CD4-positive, alpha-beta T cell treated with Interferon gamma for 1 hour (primary cell): ENCODE measurements at places on chromosomes 13 and 19.

GRCh38 chr13:50941146-50941545 is 31.6 kb downstream of the RNASEH2B start:
- DNase-seq, result no peak

DNA sequence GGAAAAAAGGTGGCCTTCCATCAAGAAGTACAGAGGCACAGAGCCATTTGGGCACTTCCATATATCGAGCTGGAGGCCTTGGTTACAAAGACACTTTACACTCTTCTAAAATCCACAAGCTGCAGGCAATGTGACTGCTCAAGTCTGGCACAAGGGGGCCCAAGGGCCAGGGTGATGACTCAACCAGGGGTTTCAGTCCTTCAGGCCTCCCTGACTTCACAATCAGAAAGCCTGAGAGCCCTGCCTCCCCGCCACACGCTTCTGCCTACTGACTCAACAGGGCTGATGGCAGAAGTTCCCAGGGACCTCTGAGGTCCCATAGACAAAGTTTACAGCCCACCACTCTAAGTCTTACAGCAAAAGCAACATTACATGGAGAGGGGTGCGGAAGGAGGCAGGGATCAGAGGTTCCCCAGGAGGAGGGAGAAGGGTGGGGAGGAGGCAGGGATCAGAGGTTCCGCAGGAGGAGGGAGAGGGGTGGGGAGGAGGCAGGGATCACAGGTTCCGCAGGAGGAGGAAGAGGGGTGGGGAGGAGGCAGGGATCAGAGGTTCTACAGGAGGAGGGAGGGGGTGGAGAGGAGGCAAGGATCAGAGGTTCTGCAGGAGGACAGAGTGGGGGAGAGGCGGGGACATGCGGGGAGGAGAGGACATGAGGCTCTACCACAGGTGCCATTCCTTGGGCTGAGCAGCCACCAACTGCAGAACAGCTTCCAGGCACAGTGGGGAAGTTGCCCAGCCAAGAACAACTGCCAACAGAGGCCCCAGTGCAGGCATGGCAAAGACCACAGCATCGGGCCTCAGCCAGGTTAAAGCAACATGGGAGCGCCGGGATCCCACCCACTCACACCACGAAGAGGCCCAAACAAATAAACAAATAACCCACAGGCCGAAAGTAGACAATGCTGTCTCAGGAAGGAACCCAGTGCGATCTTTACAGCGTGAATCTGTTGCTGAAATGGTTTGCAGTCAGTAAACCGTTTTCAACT is 52.0 kb downstream of the SLC7A1 start:
- no peak for DNase-seq

DNA sequence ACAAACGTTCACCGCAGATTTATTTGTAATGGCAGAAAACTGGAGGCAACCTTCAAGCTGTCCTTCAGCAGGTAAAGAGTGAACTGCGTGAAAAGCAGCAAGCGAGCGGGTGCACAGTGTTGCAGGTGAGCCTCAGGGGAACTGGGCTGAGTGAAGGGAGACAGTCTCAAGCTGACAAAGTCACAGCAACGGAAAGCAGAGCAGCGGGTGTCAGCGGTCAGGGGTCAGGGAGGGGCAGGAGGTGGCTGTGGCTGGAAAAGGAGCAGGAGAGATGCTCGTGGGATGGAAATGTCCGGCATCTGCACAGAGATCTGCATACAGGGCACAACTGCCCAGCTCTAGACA is 8.5 kb upstream of the RASA3 start:
- DNase-seq, result peak; percentile 48

- no peak for DNase-seq
These were observed 64.3 kb downstream of the SPRY2 start for GRCh38 chr13:80276371-80277289.

- DNase-seq, result no peak
These were observed 46.4 kb downstream of the LIG4 start for GRCh38 chr13:108168929-108169328.

- DNase-seq, result no peak
These were observed 2.2 kb downstream of the ANKRD10 start for GRCh38 chr13:110912651-110913051.

GRCh38 chr13:51370116-51370515 is 30.6 kb downstream of the SERPINE3 start:
- no peak for DNase-seq

DNA sequence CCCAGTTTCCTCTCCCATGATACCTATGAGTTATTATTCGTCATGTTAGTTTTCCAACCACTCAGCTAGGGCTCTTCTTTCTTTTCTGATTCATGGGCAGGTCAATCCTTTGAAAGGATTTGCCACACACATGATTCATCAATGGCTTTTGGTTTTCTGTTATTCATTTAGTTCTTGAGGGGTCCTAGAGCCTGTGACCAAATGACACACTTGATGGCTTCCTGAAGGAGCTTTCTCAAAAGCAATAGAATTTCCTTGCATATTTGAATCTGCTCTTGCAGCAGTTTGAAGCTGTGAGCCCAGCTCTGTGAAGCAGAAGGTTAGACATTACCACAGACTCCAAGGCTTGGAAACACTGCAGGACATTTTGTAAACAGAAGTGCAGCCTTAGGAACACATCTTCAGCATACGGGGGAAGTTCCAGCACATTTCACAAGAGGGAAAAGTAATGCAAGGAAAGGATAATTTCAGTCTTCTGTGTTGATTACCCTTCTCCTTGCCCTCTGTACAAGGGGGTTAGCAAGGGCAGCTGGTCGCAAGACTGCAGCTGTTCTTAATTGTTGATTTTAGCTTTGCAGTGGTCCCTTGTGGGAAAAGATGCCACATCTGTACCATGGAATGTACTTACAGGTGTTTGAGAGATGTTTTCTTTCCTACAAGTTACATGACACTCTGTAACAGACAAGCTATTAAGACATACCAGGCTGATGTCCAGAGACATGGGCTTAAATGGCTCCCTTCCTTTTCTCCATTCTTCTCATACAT is 338.6 kb downstream of the KCNRG start:
- no peak for DNase-seq
